ENCODE measurements at places on chromosomes 12 and 14.

- no peak for DNase-seq
These were observed 82.0 kb upstream of the OTOGL start for GRCh38 chr12:80017261-80017870.

- DNase-seq, result no peak
These were observed 4.7 kb downstream of the TSPAN9 start for GRCh38 chr12:3081886-3082285.

GRCh38 chr12:98955284-98955683, 310.2 kb downstream of the APAF1 start:
- DNase-seq, result peak; percentile 27

DNA sequence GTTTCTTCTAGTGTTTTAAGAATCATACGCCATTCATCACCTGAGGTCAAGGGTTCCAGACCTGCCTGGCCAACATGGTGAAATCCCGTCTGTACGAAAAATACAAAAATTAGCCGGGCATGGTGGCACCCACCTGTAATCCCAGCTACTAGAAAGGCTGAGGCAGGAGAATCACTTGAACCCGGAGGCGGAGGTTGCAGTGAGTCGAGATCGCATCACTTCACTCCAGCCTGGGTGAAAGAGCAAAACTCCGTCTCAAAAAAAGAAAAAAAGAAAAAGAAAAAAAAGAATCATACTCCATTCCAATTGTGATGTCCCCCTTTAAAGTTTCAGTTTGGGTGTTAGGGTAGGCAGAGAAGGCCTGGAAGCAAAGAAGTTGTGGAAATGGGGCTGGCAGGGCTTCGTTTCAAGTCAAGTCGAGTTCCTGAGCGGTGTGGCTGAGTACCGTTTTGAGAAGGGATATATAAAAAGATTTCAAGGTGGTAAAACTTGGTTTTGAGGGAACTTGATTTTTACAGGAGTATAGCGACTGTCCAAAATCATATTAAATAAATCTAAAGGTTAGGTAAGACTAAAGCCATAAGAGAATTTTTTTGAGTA, 1.5 kb upstream of the TAOK3 start:
- DNase-seq, result no peak

DNA sequence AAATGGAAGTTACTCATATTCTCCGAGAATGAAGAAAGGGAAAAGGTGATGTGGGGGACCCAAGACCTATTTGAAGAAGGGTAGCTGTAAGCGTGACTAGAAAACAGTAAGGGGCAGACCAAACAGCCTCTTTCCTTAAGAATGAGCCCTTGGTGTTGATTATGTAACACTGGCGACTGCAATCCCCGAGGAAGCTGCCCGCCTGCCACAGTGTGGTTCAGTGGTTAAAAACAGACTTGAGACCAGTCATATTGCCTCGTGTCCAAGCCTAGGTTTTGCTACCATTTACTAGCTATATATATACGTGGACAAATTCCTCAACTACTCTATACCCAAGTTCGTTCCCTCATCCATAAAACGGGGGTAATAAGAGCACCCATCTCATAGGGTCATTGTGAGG, 49.1 kb downstream of the SSPN start:
- no peak for DNase-seq
